ENCODE measurements at places on chromosomes 5 and 9. TPM values are rescaled to one million over a fixed set of nuclear protein-coding genes. Genes with fewer than 3 reads are reported as not detected.

- DNase-seq: no peak
Measured at GRCh38 chr9:4861145-4861544, 68.4 kb downstream of the RCL1 start.

DNA sequence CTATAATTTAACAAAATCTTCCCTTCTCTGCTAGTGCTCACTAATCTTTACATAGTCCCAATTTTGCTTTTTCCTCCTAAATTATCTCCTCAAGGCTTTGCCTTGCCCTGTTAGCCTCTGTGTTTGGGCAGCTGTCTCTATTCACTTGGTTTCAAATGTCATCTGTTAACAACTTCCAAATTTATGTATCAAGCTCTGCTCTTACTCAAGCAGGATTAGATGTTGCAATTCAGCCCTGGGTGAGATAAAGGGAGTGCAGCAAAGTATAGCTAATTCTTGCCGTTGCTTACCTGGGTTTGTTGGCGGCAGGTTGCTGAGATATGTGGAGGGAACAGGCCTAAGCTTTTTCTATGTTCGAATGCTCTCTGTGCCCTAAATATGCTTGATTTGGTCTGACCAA lies 483.8 kb downstream of the DMAC1 start:
- no peak for DNase-seq

DNA sequence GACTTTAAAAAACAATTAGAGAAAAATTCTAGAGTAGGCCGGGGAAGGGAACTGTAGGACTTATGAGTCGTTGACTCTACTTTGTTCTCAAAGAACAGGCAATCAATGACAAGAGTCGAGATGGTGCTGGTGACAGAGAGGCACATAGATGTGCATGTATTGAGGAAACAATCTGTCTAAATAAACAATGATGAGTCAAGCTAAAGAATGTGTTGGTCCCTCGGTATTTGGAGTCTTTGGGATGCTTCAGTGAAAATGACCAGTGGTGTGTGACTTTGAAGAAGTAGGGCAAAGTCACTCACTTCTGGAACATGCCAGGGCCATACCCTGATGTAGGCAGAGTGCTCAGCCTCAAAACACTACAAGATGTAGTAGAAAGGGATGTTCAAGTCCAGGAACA lies 288.1 kb upstream of the PANK3 start:
- DNase-seq: no peak

GRCh38 chr5:88388476-88389337 lies 120.1 kb upstream of the TMEM161B start:
- no peak for DNase-seq

DNA sequence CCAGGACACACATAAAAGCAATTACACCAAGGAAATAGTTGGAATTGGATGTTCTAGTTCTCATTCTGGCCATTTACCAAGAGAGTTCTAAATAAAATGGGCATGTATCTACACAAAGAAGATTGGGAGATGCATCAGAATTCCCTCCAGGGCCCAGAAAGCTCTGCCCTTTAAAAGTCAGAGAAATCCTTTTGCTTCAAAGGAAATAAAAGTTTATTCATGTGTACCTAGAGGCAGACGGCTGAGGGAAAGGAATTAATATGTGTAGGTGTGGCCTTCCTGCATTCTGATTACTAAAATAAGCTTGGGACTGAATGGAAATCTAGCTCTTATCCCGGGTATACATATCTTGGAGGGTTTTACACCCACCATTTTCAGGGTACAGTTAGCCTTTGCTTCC lies 719.4 kb downstream of the SEMA5A start:
- no peak for DNase-seq

The ADGRD2 gene
- not detected for total RNA-seq

The ATOX1 gene
- 28.2 TPM for total RNA-seq

The ARL14EPL gene
- total RNA-seq: not detected
